ENCODE measurements at places on chromosomes 16 and 17.

DNA sequence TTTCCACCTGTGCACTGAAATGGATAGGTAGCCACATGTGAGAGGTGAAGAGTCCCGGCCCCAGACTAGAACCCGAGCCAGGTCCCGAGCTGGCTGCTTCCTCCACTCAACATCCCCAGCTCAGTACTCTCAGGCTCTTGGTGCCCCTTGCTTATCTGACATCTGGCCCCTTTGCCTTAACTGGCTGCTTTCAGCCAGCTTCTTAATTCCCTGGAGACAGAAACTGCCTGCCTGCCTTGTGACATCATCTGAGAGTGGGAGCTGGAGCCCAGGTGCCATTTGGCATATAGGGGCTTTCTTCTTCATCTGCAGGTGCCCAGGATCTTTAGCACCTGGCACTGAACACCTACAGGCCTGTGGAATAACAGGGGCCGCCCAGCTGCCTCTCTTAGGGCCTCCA lies 8.9 kb downstream of the CHAD start:
- no peak for DNase-seq

DNA sequence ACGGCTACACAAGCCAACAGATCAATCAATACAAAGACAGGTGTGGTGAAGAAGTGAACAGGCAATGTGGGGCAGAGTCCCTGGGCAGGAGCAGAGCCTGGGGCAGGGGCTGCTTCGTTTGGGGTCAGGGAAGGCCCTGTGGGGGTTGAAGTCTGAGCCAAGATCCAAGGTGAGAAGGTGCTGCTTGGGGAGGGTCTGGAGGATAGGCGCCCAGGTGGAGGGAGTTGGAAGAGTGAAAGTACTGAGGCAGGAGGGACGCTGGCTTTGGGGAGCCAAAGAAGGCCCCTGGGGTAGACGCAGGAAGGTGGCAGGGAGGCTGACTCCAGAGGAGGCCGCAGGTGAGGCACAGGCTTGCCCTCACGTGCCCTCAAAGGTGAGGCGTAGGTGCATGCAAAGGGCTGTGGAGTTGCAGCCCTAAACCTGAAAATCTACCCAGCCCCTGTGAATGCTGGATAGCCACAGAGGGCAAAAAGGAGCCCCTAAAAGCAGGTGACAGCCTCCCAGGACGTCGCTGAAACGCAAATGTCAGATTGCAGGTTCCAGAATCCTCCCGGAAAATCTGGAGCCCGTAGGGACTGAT lies 33.3 kb downstream of the WFDC1 start:
- no peak for DNase-seq

DNA sequence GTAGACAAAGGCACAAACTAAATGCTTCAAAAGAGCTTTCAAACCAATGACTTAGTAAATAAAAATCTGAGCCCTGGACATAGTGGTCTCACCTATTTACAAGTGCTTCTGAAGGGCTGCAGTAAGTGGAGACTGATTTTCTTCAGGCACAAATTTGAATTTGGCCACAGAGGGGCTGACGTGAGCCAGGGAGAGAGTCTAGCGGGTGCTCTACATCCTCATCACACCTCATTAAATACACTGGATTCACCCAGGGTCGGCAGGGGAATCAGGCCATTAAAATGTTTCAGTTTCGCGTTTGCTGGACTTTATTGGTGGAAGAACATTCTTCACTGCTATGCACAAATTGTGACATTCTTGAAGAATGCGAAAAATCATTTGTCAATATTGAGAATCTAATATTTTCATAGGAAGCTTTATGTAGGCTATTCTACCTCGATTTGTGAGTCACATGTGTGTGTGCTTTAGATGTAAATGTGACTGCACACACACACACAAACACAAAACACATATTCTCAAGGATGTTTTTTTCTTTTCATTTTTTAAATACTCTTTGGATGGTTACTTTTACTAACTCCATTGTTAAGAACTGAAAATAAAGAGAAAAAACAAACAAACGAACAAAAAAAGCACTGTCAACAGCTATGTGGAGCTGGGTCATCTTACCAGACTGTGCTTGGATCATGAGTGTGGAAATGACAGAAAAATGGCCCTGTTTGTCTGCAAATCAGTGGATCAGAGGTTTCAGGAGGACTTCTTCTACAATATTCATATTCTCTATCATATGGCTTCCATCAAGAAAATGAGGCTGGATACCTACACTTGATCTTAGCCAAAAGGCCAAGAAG lies 58.9 kb downstream of the CDH11 start:
- no peak for DNase-seq

DNA sequence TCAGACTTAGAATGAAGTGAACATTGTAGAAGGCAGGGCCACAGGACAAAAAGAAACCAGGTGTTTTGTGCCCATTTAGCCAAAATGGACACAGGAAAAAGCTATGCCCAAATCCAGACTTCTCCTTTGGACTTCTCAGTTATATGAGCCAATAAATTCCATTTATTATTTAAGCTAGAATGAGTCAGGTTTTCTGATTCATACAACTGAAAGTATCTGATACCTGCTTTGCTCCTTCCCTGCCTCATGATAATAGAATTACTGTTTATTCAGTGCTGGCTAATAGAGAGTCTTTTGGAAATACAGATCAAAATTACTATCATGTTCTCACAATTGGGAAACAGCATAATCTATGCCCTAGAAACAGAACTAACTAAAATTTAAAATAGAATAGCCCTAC lies 8.7 kb upstream of the CPD start:
- no peak for DNase-seq

GRCh38 chr16:87060034-87060986 lies 256.9 kb downstream of the C16orf95 start:
- DNase-seq, result no peak

DNA sequence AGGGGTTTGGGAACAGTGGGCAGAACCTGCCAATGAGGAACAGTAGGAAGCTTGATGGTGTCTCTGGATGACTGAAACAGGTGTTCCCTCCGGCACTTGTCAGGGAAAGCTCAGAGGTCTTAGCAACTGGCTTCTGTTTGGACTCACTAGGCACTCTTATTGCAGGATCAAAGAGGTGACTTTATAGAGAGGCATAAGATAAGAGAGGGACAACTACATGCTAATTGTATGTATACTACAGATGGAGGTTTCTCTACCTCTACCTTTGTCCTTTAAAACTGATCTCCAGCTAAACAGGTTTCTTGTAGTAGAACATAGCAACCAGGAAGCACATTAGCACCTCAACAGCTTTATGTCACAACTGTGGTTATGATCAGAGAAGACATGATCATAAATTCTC lies 7.6 kb downstream of the CNTD1 start:
- DNase-seq, result no peak

DNA sequence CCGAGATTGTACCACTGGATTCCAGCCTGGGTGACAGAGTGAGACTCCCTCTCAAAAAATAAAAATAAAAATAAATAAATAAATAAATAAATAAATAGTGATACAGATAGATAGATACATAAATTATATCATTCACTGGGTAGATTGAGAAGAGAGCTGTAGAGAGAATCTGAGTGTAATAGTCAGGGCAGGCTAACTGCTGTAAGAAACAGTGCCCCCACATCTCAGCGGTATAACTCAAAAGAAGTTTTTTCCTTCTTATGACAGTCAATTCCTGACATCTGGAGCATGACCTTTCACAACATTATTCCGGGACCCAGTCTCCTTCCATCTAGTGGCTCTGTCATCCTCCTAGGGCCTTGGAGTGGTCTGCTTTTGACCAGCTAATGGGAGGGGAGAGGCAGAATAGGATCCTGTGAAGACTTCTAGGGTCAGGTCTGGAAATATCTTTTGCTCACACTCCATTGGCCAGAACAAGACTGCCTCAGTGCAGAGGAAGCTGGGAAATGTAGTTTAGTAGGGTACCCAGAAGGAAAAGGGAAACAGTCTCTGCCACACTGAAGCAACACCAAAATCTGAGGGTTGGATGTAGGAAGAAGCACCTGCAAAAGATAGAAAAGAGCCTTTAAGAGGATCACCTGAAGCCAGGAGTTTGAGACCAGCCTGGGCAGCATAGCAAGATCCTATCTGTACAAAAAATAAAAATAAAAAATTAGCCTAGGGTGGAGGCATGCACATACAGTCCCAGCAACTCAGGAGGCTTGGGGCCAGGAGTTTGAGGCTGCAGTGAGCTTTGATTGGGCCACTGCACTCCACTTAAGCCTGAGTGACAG lies 3.0 kb upstream of the QPRT start:
- DNase-seq, result no peak

- DNase-seq, result no peak
Observed at GRCh38 chr16:31243734-31244670, 15.8 kb upstream of the ITGAM start.

DNA sequence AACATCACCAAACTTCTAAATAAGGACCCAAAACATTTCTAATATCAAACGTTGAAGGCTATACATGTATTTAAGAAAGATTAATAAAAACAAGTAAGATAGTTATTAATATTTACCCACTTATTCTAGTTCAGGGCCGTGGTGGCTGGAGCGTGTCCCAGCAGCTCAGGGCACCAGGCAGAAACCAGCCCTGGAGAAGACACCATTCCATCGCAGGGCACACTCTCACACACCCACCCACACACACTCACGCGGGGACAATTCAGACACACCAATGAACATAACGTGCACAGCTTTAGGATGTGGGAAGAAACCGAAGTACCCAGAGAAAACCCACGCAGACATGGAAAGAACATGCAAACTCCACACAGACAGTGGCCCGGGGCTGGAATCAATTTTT lies 13.5 kb downstream of the C17orf67 start:
- no peak for DNase-seq

GRCh38 chr17:5234645-5235576 lies at the start of gene SCIMP:
SCIMP (minus strand) TSS chr17:5234860; CDS start chr17:5234755, 105 bp downstream.
- no peak for DNase-seq

- DNase-seq, result no peak
Observed at GRCh38 chr16:18800293-18800692, 1.1 kb downstream of the ARL6IP1 start.

- no peak for DNase-seq
Observed at GRCh38 chr16:54424043-54424451, 137.5 kb upstream of the IRX3 start.

DNA sequence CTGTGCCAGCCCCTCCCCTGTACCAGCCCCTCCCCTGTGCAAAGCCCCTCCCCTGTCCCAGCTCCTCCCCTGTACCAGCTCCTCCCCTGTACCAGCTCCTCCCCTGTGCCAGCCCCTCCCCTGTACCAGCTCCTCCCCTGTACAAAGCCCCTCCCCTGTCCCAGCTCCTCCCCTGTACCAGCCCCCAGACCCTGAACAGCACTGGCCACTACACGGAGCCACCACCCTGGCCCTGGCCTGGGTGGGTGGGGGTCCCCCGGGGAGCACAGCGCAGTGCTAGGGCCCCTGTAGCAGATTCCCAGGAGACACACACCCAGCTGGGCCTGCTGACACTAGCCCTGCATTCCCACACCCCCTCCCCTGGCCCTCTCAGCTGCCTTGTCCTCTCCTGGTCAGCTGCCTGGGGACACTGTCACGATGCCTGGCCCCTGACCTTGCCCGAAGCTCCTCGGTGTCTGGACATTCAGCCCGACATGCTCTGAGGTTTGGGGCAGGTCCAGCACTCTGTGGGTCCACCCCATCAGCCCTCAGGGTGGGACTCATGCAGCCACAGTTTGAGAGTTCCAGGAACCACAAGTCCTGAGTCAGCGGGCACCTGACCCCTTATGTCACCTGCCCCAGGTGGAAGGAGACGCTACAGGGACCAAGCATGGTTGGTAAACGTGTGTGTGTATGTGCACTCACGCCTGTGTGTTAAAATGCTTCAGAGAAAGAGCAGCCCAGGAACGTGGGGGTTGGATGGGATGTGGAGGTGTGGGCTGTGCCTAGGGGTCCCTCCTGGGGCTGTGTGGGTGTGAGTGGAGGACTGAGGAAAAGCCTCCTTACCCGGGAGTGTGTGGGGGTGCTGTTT lies 114.2 kb downstream of the METRNL start:
- DNase-seq, result no peak

GRCh38 chr16:78597809-78598570 lies 498.5 kb downstream of the WWOX start:
- DNase-seq, result no peak

DNA sequence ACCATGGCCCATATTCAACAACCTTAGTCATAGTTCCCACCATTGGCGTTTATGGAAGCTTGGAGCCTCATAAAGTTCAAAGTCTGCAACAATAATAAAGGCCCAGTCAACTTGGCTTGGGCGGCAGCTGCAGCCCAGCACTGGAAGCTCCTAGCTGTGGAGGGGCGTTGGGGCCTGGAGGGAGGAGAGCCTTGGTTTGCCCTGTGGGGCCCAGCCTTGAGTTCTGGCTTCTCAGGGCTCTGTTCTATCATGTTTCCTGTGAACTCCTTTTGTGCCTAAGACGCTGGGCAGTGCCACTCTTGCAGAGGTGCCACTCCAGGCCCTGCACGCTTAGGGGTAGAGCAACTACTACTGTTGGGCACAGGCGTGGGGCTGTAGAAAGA lies 927 bp upstream of the ENGASE start:
- DNase-seq, result no peak

DNA sequence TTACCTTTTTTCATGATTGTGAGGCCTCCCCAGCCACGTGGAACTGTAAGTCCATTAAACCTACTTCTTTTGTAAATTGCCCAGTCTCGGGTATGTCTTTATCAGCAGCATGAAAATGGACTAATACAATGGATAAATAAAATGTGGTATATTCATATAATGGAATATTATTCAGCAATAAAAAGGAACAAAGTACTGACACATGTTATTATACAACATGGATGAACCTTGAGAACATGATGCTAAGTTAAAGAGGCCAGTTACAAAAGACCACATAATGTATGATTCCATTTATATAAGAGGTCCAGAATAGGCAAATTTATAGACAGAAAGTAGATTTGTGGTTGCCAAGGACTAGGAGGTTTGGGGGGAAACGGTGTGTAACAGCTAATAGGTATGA lies 5.3 kb downstream of the ERN1 start:
- DNase-seq, result no peak

- no peak for DNase-seq
Observed at GRCh38 chr17:45986056-45986455, 13.0 kb upstream of the STH start.

DNA sequence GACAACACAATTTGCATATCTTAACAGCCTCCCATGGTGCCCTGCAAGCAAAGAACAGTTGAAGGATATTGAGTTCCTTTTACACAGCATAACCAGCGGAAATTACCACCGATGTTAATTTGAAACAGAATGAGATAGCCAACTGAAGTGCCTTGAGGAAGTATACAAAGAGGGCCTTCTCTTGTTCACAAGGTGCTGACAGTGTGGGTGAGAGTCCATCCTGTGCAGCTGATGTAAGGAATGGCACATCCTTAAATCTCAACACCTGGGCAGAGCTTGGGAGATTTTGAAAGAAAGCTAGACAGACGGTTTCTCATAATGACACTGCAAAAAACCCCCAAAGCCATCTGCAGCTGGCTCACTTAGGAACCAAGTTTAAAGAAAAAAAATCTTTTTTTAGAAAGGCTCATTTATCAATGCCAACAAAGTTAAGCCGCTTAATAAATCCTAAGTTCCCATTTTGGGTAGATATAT lies 818.6 kb downstream of the KCNJ2 start:
- no peak for DNase-seq

DNA sequence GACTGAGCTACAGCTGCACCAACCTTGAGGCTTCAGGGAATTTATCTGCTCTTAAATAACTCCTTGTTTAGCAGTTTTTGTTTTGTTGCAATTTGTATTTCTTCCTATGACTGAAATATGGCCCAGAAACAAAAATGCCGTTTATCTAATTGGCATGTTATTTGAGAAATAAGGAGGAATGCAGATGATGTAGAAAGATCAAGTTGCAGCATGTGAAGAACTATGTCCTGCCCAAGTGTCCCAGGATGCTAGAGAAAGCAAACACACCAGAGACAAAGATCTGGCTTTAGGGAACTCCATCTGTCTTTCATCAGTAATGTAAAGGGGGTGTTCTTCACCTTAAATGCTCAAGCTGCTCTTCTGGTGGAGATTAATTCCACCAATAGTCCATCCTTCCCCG lies 29.7 kb downstream of the USP31 start:
- no peak for DNase-seq

All from activated T-cell treated with anti-CD3 and anti-CD28 coated beads for 4 hours (primary cell).